ENCODE measurements at places on chromosomes 7 and 10.
A peak's percentile ranks its signal among the peaks of the same experiment; 100 is the strongest.

- DNase-seq = peak; percentile 10
These were observed 129.0 kb downstream of the CDH23 start for GRCh38 chr10:71525721-71526120.

- DNase-seq = peak; percentile 96
These were observed 143.5 kb upstream of the TRIM24 start for GRCh38 chr7:138316421-138317043.

- no peak for DNase-seq
These were observed 989.6 kb upstream of the KCND2 start for GRCh38 chr7:119283353-119283752.

DNA sequence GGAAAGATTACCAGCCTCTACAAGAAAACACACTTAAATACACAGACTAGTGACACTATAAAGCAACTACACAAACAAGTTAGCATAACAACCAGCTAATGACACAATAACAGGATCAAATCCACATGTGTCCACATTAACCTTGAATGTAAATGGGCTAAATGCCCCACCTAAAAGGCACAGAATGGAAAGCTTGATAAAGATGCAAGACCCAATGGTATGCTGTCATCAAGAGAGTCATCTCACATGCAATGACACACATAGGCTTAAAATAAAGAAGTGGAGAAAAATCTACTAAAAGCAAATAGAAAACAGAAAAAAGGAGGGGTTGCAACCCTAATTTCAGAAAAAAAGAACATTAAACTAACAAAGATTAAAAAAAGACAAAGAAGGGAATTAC, 14.0 kb upstream of the GIMAP4 start:
- no peak for DNase-seq

DNA sequence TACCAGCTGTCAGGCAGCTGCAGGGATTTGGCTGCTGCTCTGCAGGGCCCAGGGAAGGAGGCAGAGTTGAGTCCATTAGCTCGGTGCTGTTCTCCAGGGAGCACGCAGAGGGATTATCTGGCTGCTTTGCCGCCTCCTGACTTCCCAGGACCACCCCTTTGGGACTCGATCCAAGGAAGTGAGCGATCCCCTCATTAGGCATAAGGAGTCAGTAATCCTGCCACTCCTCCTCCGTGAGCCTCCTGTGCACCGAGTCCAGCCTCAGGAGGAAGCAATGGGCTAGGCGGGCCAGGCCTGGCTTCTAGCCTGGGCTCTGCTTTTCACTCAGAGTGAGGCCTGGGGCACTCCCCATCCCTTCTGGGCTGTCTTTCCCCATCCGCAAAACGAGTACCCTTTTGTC, 417.9 kb downstream of the RPS24 start:
- DNase-seq = no peak

DNA sequence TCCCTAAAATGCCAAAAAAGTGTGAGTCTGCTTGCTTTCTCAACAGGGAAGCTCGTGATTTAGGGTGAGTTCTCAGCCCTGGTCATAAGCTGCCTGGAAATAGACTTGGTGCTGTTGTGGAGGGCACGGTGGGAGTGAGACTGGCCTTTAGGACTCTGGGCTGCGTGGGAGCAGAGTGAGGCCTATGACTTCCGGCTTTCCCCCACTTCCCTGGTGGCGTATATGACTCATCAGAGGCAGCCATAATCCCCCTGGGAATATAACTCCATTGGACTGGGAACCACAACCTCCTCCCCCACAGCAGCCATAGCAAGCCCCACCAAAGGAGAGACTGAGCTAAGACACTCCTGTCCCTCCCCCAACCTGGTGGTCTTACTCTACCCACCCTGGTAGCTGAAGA, 95.0 kb downstream of the PON1 start:
- no peak for DNase-seq

GRCh38 chr10:71278691-71279588, 40.1 kb upstream of the SLC29A3 start:
- DNase-seq = no peak

GRCh38 chr7:14682910-14683465, 219.6 kb downstream of the DGKB start:
- DNase-seq = no peak
